ENCODE measurements at places on chromosomes 2 and 18.

- no peak for DNase-seq
These were observed 30.5 kb downstream of the ASB1 start for GRCh38 chr2:238456970-238457926.

- no peak for DNase-seq
These were observed 393.6 kb upstream of the NRP2 start for GRCh38 chr2:205288686-205289085.

DNA sequence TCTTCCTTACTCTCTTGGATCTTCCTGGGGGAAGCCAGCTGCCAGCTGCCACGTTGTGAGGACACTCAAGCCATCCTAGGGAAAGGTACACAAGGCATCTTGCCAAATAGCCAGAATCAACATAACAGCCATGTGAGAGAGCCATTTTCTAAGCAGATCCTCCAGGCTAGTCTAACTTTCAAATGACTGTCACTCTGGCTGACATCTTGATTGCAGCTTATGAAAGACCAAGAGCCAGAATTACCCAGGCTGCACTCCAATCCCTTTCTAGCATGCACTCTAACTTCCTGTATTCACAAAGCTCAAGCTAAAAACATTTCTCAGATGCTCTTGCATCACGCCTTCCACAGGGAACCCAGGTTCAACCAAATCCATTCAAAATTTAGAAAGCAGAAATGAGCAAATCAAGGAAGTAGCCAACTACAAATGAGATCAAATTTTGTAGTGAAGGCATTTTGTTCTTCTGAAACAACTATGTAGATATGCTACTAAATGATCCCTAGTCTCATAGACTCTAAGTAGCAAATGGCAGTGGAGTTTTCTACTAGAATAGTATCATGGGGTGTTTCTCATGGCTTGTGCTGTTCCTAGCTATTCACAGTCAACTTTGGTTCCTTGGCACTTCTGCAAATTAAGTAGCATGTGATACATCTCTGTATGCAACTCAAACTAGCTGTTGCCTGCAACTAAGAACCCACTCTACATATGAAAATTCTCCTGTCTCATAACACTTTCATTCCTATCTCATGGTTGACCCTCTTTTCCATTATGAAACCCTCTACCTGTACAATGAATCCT lies 281.9 kb downstream of the ZEB2 start:
- DNase-seq, result no peak

- no peak for DNase-seq
These were observed 114.4 kb downstream of the TSN start for GRCh38 chr2:121869873-121870272.

- DNase-seq, result no peak
These were observed 70.4 kb upstream of the DTNA start for GRCh38 chr18:34639687-34640086.

DNA sequence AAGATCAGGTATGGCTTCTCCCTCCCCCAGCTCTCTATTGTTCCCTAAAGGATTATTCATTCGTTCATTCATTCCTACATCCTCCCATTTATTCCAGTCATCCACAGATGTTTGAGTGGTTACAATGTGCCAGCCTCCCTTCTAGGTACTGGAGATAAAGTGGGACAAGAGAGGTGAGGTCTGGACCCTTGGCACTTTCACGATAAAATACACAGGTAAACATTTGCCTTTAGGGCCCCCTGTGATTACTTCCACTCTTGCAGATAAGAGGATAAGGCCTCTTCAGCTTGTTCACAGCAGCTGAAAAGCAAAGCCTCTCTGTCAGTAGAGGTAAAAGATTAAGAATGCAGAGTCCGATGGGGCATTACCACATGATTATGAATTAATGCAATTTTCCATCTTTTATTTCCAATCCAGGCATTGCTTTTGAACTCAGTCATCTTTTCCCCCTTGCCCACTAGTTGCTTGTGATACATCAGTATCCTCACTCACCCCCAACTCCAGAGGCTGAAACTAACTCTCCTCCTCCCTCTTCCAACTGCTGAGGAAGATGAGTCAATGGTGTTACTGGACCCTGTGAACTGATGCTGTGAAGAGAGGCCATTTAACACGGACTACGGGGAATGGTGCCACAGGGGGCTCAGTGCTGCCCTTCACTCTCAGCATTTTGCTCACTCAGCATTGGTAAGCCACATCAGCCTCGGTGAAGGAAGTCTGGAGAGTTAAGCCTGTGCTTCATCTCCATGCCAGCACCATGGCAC lies 1.1 kb upstream of the DPP4 start:
- DNase-seq, result no peak

DNA sequence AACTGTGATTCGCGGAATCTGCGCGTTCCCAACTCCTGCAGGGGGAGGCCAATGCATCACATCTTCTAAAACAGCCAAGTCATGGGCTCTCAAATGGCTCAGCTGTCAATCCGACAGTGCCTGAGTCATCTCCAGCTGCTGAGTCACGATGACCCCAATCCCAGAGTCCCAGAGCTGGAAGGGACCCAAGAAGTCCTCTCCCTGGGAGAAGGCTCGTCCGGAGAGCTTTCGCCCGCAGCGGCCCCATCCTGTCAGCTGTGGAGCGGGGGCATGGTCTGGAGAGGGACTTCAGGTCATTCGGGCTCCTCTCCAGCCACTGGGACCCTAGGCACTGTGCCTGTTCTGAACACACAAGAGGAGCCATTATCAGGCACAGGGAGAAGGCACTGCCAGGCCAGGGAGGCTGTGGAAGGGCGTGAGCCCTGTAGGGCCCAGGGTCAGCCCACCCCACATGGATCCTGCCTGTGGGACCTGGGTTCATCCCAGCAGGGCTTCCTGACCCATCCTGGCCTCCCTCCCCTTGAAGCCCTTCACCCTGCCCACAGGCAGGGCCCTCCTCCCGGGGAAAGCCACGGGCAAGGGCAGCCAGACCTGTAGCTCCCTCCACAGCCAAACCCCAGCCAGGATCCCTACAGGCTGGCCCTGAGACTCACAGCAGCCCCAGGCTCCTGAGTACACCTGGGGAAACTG lies 47.6 kb upstream of the GPC1 start:
- DNase-seq, result no peak

DNA sequence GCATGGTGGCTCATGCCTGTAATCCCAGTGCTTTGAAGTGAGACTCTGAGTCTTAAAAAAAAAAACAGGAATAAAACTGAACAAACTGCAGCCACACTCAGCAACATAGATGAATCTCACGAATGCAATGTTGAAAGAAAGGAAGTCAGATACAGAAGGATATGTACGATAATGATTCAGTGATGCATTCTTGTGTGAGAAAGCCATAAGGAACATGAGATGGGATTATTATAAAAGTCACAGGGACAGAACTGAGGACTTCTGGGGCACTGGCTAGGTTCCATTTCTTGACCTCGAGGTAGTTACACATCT lies 56.9 kb upstream of the SMAD2 start:
- DNase-seq, result no peak

- no peak for DNase-seq
These were observed 137.8 kb downstream of the PID1 start for GRCh38 chr2:229133155-229133772.

- no peak for DNase-seq
These were observed 31.7 kb upstream of the TTC32 start for GRCh38 chr2:19933351-19933981.

DNA sequence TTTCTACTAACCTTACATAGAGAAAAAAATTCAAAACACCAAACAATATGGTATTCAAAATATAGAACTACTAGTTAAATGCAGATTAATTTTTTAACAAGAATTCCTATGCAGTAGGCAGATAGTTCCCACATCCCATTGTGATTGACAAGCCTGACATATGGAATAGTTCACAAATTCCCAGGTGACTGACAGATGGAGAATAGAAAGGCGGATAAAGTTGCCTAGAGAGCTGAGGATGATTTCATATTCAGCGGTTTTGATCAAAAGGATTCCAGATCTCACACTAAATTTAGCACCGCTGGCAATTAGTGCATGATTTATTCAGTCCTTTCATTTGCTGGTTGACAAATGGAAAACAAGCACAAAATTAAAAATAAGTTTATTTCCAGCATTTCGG lies 733.7 kb upstream of the POU3F3 start:
- DNase-seq, result no peak

DNA sequence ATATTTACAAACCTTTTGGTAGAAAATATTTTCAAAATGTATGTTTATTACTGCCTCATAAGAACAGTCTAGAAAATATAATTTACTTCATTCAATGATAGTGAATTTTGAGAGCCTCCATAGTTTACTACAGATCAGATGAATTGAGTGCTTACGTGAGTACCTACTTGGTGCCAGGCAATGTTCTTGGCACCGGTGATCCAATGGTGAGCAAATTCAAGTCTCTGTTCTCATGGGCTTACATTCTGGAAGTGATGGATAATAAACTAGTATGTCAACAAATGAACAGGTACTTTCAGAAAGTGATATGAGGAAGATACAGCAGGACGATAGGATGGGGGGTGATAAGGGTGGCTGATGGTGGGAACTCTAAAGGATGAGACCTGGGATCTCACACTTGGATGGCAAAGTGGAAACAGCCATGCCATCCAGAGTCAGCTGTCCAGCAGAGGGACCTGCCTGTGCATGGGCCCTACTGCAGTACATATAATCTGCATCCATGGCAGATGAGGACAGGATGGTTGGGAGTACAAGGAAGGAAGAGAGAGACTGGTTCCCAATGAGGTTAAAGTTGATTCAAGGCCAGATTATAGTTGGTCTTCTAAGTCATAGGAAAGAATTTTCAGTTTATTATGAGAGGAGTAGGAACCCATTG lies 277.0 kb downstream of the NEDD4L start:
- no peak for DNase-seq

- DNase-seq, result no peak
These were observed 30.1 kb upstream of the SOS1 start for GRCh38 chr2:39150890-39151497.

DNA sequence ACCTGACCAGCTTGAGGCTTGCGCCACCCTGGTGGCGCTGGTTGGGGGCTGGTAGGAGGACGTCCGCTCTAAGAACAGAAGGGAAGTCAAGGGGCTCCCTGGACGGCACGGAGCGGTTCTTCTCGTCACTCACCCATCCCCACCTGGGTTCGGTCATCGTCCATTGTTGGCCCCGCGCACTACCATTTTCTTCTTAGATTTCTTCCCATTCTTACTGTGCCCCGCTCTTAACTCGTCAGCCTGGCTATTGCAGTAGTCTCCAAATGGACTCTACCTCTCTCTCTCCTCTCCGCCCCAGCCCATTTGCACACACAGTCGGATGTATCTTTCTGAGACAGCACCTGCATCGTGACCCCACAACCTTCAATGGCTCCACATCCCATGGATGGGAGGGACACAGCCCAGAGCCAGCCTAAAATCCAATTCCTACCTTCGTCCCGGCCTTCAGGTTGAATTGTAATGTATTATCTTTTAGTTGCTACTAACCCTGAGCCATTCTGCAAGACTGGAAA lies 814 bp upstream of the RAB1A start:
- DNase-seq, result no peak

GRCh38 chr2:144130551-144130950 lies 389.4 kb downstream of the ZEB2 start:
- no peak for DNase-seq

DNA sequence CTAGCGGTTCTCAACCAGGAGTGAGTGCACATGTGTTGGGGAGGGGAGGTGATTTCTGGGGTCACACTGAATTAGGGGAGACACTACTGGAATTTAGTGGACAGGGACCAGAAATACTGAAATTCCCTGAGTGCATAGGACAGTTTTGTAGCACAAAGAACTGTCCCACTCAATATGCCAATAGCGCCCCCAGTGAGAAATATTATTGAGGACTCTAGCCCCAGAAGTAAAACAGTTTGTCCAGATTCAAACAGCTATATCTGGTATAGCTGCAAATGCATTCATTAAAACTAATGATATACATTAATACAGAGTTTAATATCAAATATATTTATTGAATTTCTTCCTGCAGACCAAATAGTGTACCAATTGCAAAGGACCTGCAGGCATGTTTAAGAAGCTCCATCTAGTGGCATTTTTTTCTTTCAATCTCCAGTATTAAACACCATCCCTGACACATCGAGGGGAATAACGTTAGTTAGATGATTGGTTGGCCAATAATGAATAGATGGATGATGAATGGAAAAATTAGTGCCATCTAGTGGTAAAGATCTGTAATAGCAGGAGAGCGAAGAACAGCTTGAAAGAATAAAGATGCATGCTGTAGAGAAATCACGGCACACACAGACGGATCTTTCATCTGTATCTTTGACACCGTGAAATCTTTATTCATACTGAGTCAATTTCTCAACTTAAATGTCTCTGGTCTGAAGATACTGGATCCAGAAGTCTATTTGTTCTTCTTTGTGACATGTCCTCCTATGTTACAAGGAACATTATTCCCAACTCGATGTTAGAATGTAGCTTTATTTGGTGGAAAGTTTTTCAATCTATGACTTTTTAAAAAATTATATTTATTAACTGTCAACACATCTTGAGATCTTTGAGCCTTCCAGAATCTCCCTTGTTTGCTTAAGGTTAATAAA lies 62.5 kb downstream of the DHRS9 start:
- no peak for DNase-seq

DNA sequence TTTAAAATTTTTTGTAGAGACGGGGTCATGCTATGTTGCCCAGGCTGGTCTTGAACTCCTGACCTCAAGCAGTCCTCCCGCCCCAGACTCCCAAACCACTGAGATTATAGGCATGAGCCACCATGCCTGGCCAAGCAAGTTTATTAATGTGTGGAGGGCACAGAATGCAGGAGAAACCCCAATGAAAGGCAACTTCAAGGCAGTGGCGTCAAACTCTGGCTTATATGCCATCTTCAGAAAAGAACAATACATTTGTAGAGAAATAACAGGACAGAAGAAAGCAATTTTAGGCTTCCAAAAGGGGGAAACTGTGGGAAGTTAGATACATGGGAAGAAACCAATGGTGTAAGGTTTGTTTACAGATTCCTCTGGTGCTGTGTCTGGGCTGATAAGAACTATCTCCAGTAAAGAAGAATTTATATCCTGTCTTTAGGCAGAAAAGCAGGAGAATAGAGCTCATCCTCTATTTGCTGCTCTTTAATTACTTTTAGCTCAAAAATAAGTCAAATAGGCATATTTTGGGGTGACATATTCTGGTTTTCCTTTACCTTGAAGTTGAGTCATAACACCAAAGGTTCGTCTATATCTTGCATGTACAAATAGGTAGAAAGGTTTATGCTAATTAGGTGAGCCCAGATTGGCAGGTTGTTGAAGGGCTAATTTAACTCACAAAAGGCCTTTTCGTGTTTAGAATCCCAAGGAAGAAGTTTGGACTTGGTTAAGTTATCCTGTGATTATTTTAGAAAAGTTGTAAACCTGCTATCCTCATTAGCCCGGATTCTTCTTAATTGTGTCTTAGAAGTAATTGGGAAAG lies 26.0 kb upstream of the TMEM214 start:
- no peak for DNase-seq
